Vagina (tissue), 2 donors: ENCODE measurements at places on chromosomes 5 and 9. TPM values are rescaled to one million over a fixed set of nuclear protein-coding genes. Genes with fewer than 3 reads are reported as not detected.

The INSYN2B gene
- total RNA-seq = 0.25 TPM

GRCh38 chr5:37207802-37208201 is 41.4 kb downstream of the CPLANE1 start:
- H3K27me3 ChIP-seq = no peaks in the 10 kb centered on the region
- no peaks in the 10 kb centered on the region for H3K4me1 ChIP-seq
- H3K36me3 ChIP-seq = peaks cover 40% of the 10 kb centered on the region
- H3K4me3 ChIP-seq = no peak overlapping the region

DNA sequence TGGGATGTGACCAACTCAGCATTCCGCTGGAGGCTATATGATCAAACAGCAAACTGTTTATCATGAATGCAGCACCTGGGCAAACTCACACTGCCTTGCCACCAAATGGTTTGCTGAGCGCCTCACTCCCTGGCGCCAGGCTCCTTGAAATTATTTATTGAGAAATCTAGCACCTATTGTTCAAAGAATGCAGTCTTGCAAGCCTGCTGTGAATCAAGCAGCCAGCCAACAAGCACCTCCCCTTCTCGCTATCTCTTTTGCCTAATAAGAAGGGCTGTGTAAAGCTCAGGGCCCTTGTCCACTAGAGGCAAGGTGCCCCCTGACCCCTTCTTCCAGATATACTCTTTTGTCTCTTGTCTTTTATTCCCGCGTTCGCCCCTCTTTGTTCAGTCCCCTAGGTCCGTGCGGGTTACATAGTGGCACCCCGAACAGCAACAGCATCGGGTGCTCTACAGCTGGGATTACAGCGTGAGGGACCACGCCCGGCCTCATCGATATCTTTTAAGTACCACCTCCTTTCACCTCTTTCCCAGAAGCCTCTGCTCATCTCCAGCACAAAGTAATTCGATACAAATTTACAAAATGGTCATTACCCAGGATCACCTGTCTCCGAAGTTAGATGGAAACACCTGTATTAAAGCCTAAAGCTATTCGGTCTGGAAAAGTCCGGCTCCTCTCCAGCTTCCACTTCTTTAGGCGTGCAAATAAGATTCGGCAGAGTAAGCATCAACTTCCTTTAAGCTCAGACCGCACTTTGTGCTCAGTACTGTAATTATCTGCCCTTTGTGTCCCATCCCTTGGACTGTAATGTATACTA is 896 bp downstream of the RIGI start:
- H3K4me1 ChIP-seq = peaks cover 37% of the 10 kb centered on the region
- no peaks in the 10 kb centered on the region for H3K27me3 ChIP-seq
- H3K4me3 ChIP-seq = peak overlapping the region; percentile 63

- no peaks in the 10 kb centered on the region for H3K27me3 ChIP-seq
- H3K4me3 ChIP-seq = no peak overlapping the region
- H3K27ac ChIP-seq = no peak overlapping the region
Measured at GRCh38 chr9:100700689-100701318, 122.9 kb downstream of the CAVIN4 start.

The C5orf47 gene
- total RNA-seq = not detected

DNA sequence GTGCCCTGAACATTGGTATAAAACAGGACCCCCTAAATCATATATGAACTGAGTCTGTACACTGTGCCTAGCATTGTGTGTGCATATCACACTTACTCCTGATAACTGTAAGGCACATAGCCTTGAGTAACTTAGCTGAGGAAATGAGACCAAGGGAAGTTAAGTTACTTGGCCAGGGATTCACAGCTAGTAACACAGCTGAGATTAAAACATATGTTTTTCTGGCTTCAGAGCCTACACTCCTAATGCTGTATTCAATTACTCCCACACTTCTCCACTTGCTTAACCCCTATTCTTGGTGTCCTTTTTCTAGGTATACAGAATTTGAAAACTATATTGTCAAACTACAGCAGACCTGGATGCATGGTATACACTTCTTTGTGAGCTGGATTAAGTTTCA is 12.8 kb downstream of the GHR start:
- DNase-seq = no peak
- H3K4me1 ChIP-seq = peaks cover 4% of the 10 kb centered on the region
- no peaks in the 10 kb centered on the region for H3K36me3 ChIP-seq
- H3K4me3 ChIP-seq = no peak overlapping the region
- no peak overlapping the region for H3K27ac ChIP-seq

The MSMP gene
- total RNA-seq = not detected

GRCh38 chr5:68305223-68305870 is 89.8 kb downstream of the PIK3R1 start:
- no peaks in the 10 kb centered on the region for H3K27me3 ChIP-seq
- no peaks in the 10 kb centered on the region for H3K4me1 ChIP-seq
- peak; percentile 40 for DNase-seq
- H3K4me3 ChIP-seq = no peak overlapping the region
- H3K27ac ChIP-seq = no peak overlapping the region
- H3K36me3 ChIP-seq = no peaks in the 10 kb centered on the region

GRCh38 chr5:98193921-98194760 is 579.3 kb upstream of the RGMB start:
- no peaks in the 10 kb centered on the region for H3K27me3 ChIP-seq
- DNase-seq = no peak
- H3K36me3 ChIP-seq = no peaks in the 10 kb centered on the region
- no peak overlapping the region for H3K27ac ChIP-seq
- H3K4me1 ChIP-seq = no peaks in the 10 kb centered on the region

The IFNA13 gene
- not detected for total RNA-seq

The NMUR2 gene
- total RNA-seq = not detected

- H3K36me3 ChIP-seq = no peaks in the 10 kb centered on the region
- no peak for DNase-seq
- H3K27me3 ChIP-seq = no peaks in the 10 kb centered on the region
- peaks cover 8% of the 10 kb centered on the region for H3K4me1 ChIP-seq
Measured at GRCh38 chr5:121500310-121500709, 351.4 kb upstream of the FTMT start.

GRCh38 chr5:144227363-144227999 is 56.8 kb downstream of the KCTD16 start:
- H3K27me3 ChIP-seq = no peaks in the 10 kb centered on the region
- H3K4me1 ChIP-seq = no peaks in the 10 kb centered on the region
- no peak overlapping the region for H3K27ac ChIP-seq
- H3K36me3 ChIP-seq = no peaks in the 10 kb centered on the region
- no peak for DNase-seq

The ITK gene
- 15.7 TPM for total RNA-seq

The PHF2 gene
- total RNA-seq = 27.7 TPM

DNA sequence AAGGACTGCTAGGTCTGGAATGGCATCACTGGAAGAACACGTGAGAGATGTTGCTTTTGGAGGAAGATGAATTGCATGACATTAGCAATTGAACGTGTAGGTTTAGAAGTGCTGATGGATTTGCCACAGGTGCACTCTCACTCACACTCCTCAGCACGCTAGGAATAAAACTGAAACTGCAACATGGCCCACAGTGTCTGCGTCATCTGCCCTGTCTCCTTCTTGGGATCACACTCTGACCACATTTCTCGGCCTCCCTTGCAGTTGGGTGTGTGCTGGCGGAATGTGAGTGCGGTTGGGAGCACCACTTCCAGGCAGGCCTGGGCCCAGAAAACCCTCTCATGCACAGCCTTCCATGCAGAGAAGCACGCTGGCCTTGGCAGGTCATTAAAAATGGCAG is 152.8 kb upstream of the LHFPL2 start:
- H3K36me3 ChIP-seq = no peaks in the 10 kb centered on the region
- DNase-seq = no peak
- H3K4me1 ChIP-seq = peaks cover 7% of the 10 kb centered on the region
- H3K4me3 ChIP-seq = no peak overlapping the region

DNA sequence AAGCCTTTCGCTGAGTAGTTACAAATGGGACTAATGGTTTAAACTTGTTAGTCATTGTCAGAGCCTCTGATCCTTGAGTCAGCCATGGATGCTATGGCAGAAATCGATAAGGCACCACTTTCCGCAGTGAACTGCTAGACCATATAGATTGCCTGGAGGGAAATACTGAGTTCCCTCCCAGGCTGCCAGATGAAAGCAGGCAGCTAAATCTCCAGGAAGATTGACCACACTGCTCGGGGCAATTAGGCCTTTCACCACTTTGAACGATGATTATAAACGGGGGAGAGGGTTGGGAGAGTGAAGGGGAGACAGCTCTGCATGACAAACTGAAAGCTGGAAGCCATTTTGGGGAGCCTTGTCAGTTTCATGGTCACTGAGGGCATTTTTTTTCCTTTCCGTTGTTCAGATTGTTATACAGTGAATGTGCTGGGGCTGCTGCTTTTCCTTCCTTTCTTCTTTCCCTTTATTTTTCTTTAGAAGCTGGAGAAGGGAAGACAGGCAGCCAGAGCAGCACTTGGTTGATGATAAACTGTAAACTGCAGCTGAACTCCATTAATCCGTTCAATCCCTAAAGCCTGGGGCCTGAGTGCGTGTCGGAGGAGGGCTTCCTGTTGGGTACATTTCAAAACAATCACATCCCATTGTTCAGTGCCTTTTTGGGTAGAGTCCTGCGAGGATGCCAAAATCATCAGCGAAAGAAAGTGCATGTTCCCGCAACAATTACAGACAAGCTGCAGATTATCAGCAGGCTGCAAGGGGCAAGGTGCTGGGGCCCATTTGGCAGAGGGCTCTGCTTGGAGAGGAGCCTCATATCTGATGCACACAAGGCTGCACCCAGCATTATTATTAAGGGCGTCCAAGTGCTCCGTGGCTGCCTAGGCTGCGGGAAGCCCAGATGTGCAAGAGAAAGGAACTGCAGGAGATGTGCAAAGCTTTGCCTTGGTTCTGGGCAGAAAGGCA is 308.4 kb downstream of the PSAT1 start:
- H3K4me3 ChIP-seq = no peak overlapping the region
- peaks cover 8% of the 10 kb centered on the region for H3K4me1 ChIP-seq
- DNase-seq = no peak
- no peak overlapping the region for H3K27ac ChIP-seq

The RAD17 gene
- total RNA-seq = 17.2 TPM

DNA sequence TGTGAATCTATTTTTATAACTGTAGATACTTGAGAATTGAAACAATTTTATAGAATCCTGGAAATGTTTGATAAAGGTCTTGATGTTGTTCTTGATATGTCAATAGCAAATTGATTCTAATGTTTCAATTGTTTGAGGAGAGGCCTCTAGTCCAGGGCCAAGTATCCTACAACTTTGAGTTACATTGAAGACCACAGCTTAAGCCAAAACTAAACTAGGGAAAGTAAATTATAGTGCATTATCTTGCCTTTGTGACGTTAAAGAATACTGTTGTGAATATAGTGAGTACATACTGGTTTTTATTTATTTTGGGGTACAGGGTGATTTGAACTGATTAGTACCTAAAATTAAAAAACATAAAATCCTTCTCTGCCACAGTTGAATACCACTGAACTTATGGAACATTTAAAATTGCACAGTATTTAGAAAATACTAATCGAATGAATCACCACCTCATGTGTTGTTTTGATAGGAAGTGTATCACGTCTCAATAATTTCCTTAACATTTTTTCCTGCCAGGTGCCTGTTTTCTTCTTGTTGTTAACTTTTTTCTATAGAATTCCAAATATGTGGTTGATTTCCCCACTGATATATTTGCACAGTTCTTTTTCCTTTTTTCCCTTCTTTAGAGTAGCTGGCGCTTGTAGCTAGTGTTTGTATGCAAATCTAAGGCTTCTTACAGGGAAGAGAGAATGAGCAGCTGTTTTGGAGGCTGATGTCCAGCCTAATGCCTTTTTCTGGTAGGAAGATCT is 12.5 kb downstream of the ARHGEF28 start:
- H3K36me3 ChIP-seq = no peaks in the 10 kb centered on the region
- no peaks in the 10 kb centered on the region for H3K27me3 ChIP-seq
- H3K27ac ChIP-seq = no peak overlapping the region

DNA sequence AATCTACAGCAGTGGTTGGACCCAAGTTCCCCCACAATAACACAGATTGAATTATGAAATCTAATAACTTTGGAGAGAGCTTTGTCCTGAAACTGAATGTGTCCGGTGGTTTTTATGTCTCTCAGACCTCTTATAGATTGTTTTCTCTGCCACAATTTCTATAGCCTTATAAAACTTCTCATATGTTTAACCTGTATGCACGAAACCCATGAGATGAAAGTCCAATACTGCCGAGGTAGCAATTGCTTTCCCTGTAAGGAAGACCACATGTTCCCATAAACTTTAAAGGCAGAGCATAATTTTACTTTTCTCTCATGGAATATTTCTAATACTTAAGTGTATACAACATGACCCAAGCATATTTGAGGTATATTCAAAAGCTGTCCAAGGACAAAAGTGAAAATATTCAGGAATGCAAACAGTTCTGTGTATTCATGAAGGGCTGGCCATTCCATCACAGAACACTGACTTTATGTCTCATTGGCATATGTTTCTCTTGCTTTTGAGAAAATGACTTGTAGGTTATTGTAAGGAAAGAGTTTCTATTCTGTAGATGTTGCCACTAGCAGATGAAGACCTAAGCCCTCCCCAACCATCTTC is 94.4 kb upstream of the TLE4 start:
- H3K36me3 ChIP-seq = no peaks in the 10 kb centered on the region
- H3K27ac ChIP-seq = no peak overlapping the region
- no peaks in the 10 kb centered on the region for H3K27me3 ChIP-seq
- DNase-seq = no peak

DNA sequence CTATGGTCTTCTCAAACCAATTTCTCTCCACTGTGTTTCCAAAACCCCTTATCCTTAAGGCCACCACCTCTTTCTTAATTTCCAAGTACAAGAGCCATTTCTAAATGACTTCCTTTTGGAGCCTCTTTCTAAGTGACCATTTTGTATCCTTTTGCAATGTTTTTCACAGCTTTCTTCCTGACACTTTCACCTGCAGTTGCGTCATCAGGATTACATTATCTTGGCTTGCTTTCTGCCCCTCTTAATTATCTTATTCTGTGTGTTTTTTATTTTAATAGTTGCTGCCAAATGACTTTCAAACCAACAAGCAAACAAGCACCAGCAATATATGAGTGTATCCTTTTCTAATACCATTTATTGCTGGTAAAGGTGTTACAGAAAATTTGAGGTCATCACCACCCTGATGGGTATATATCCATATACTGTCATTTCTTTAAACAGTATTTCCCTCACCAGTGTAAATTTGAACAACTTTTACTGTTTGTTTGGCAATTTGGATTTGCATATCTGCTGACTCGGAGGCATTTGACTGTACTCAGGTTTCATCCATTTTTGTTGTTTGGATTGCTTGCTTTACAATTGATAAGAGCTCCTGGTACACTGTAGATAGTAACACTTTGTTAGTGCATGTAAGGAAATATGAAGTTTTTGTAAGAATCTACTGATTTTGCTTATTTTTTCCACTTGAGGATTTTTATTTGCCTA is 5.4 kb upstream of the ANXA1 start:
- no peak for DNase-seq
- peaks cover 49% of the 10 kb centered on the region for H3K4me1 ChIP-seq
- no peak overlapping the region for H3K4me3 ChIP-seq
- H3K27ac ChIP-seq = no peak overlapping the region
